Fibroblast of skin of back (primary cell): ENCODE measurements at places on chromosomes 11 and 22.

DNA sequence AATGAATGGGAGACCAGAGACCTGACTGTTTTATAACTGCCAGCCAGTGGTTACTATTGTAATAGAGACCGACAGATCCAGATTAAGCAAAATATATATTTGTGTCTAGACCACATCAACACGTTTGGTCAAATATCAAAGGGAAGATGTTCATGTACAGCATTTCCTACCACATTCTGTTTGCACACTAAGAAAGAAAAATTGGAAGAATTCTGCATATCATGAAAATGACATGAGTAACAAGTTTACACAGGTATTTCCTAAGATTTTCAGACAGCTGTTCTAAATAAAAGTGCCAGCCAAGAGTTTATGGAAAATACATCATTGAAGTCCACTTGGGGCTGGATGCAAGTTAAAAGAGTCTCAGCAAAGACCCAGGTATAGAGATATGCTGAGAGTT is 145.5 kb upstream of the ANO3 start:
- DNase-seq: no peak

- DNase-seq: no peak
Measured at GRCh38 chr11:76269661-76270261, 63.5 kb upstream of the WNT11 start.

GRCh38 chr11:111540114-111540936 is at the start of gene LAYN:
Gene LAYN (plus strand): TSS chr11:111540720. CDS start chr11:111540844, 124 bp downstream.
- peak; percentile 71 for DNase-seq

DNA sequence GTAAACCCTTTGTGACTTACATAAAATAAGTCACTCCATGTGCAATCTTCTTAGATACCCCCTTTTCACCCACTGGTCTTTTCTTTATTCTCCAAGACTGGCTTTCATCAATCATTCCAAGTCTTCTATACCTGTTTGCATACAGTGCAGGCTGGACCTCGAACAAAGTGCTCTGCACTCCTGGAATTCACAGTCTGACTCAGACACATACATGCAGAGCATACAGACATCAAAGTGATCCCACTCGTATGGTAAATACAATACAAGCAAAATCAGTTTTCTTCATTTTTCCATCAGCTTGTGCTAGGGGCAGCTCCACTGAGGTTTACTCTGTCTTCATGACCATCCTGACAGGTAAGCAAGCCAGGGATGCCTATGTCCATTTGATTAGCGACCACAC is 16.8 kb upstream of the TMPRSS5 start:
- no peak for DNase-seq

DNA sequence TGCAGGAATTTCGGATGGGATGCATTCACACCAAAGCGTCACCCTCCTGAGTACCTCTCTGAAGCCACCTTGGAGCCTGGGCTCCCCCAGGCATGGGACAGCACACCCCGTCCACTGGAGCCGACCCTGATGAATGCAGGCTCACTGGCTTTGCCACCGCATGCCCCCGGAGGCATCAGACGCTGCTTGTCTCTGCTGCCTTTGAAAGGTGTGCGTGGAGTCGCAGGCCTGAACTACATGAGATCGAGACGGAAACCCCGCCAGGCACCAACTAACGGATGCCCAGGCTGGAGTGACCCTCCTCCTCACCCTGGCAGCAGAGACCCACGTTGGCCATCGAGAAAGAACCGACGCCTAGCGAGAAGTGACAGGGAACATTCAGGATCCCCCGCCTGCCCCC is 22.5 kb downstream of the KRTAP5-5 start:
- DNase-seq: no peak

GRCh38 chr11:15819679-15820286 is 536.6 kb downstream of the SOX6 start:
- DNase-seq: peak; percentile 37
